ENCODE measurements at places on chromosomes 11 and 22.

DNA sequence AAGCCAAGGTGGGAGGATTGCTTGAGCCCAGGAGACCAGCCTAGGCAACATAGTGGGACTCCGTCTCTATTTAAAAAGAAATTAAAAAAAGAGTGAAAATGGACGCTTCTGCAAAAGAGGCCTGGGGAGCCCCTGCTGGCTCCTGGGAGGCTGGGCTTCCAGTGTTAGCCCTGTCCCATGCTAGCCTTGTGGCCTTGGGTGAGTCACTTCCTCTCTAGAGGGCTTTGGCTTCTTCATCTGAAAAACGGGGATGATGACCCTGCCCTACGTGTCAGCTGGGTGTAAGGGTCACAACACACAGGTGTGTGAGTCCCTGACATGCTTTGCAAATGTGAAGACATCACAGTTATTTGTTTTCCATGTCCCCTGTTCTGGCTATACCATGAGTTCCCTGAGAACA lies 32.8 kb downstream of the FAM227A start:
- no peak for DNase-seq

- no peak for DNase-seq
Measured at GRCh38 chr11:75678620-75679259, 9.9 kb upstream of the MAP6 start.

GRCh38 chr11:68212421-68213134 lies 518 bp downstream of the KMT5B start:
- peak; percentile 71 for DNase-seq

DNA sequence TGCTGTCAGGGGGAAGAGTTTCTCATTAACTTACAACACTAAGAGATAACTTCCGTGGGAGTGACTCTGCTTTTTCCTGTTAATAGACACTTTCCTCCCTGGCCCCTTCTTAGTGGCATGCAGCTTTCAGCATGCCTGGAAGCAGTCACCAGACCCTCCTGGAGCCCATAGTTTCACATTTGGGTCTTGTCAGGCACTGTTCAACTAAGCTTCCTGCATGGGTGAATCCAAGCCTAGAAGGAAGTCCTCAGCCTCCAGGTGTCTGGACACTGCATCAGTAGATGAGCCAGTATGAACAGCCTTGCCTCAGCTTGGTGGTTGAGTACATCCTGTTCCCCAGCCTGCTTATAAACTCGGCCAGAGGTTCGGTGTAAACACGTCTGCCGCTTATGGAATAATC lies 68.1 kb downstream of the PPP6R3 start:
- no peak for DNase-seq

- DNase-seq: no peak
Measured at GRCh38 chr11:79232346-79232745, 208.5 kb downstream of the TENM4 start.

GRCh38 chr22:26912655-26913345 lies 255.4 kb downstream of the MIAT start:
- DNase-seq: no peak

GRCh38 chr11:5225480-5225871 lies 1.4 kb downstream of the HBB start:
- DNase-seq: no peak

- no peak for DNase-seq
Measured at GRCh38 chr22:24994070-24994763, 41.7 kb downstream of the KIAA1671 start.

DNA sequence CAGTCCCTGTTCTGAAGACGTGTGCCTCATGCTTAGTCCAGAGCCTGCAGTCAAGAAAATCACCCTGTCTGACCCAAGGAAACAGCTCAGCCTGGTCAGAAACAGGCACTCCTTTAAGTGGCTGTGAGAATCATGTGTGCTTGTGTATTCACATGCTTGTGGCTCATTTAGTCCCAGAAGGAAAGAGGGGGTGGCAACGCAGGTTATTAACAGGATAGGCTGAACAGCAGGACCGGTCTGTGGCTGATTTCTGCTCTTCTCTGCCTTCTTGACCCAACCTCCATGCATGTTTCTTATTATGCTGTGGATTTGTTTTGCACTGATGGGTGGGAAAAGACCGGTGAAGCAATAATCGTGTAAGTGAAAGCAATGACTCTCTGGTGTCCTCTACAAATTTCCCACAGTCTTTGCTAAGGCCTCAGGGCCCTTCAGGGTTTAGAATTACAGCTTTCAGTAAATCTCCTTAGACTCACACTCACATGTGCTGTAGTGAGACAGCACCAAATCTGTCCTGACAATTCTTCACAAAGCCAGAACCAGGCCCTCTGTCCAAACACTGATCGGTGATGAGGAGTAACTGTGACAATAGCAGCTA lies 288.1 kb downstream of the ETS1 start:
- DNase-seq: no peak

- no peak for DNase-seq
Measured at GRCh38 chr22:30182815-30183214, 63.7 kb downstream of the LIF start.

DNA sequence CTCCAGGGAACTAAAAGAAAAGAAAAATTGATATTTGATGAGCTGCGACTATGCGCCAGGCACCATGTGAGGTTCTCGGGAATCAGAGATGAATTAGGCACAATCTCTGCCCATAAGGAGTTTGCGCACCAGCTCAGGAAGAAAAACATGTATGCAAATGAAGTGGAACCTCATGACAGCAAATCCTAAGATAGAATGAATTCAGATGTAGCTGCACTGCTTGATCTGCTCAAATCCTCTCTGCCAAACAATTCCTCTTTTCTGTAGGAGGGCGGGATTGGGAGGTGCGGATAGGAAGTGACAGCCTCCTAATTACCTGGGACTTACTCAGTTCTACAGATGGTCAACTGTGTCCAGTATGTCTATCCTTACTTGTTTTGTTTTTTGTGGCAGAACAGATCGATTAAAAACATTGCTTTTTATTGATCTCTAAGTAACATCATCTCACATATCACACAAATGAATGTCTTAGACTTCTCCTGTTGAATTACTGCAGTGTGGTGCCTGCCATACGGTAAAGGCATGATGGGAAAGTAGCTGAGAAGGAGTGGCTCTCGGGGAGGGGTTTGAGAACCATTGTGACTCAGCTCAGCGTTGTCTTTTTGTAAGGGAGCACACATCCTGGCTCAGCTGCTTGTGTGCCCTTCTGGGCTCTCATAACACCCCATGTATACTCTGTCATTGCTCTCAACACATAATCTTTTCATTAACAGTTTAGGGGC lies 13.9 kb downstream of the CRTAM start:
- DNase-seq: peak; percentile 47

DNA sequence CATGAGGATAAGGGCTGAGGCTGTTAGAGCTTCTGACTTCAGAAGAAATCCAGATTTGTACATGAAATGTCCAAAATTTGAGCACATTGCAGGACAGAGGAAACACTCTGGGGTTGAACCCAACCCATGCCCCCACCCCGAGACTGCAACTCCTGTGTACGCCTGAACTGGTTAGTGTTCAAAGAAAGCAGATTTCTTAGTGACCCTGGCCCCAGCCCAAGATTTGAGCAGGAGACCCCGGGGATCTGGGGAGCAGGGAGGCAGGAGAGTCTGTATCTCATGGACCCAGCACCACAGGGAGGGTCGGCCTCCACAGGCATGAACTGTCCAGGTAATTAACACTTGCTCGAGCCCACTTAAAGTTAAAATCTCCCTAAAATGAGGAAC lies 69.3 kb upstream of the WNT7B start:
- DNase-seq: no peak

DNA sequence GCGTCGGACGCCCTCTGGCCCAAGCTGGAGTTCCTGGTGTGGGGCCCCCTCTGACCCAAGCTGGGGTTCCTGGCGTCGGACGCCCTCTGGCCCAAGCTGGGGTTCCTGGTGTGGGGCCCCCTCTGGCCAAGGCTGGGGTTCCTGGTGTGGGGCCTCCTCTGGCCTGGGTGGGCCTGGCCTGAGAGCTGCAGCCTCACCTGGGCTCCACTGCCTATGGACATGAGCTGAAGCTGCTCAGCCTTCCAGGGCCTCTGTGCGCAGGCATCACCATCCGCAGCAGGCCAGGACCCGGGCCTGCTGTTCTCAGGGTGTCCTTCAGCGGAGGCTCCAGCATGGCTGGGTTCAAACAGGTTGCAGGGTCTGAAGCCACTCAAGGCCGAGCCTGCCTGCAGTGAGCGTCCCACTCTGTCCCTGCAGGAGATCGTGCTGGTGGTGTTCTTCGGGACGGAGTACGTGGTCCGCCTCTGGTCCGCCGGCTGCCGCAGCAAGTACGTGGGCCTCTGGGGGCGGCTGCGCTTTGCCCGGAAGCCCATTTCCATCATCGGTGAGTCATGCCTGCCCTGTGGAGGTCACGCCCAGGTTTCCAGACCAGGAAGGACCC lies 125.5 kb downstream of the KCNQ1 start:
- no peak for DNase-seq

Data from CD4-positive, alpha-beta T cell treated with Interferon alpha-2 for 1 hour (primary cell).